ENCODE measurements at places on chromosomes 3 and 15. TPM values are rescaled to one million over a fixed set of nuclear protein-coding genes. Genes with fewer than 3 reads are reported as not detected.
A peak's percentile ranks its signal among the peaks of the same experiment; 100 is the strongest.

FSTL1 gene
- total RNA-seq = 194 TPM

KLHL40 gene
- not detected for total RNA-seq

EFCC1 gene
- total RNA-seq = not detected

SLC35A5 gene
- total RNA-seq = 49.1 TPM

MESP1 gene
- total RNA-seq = 0.17 TPM

PLCH1 gene
- not detected for total RNA-seq

PAQR9 gene
- total RNA-seq = not detected

SEMA3F gene
- total RNA-seq = 0.17 TPM

GRCh38 chr3:101879623-101880284 lies 30.4 kb downstream of the NFKBIZ start:
- no peak for DNase-seq

DNA sequence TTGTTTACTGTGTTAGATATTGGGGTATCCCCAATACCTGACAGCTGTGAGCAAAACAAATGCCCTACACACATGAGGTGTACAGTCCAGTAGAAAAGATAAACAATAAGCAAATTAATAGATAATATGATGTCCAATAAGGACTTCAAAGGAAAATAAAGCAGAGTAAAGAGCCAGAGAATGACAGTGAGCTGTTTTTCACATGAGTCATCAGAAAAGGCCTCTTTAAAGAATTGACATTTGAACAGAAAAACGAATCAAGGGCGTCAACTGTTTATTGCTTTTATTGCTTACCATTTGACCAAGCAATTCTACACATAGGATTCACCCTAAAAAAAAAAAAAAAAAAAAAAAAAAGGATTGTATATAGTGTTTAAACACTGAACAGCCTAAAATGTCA lies 96.6 kb upstream of the FLNB start:
- peak; percentile 46 for DNase-seq

GRCh38 chr3:10473581-10474274 lies 31.7 kb downstream of the ATP2B2 start:
- DNase-seq = no peak

DNA sequence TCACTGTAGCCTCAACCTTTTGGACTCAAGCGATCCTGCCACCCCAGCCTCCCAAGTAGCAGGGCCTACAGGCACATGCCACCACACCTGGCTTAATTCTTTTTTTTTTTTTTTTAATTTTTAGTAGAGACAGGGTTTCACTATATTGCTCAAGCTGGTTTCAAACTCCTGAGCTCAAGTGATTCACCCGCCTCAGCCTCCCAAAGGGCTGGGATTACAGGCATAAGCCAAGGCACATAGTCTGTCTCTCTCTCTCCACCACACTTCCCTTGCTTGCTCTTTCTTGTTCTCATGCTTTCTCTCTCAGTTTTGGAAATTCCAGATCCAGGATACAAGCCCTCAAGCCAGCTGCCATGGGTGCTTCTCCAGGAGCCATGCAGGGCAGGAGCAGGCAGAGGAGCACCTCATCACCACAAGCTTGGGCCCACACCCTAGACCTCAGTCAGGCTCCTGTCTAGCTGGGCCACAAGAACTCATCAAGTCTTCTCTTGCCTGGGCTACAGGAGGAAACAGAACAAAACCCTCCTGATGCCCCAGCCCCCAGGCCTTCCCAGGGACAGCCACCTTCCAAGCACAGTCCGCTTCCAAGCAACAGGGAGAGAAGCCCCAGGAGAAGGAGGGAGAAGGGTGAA lies 145.3 kb upstream of the LPP start:
- no peak for DNase-seq

DNA sequence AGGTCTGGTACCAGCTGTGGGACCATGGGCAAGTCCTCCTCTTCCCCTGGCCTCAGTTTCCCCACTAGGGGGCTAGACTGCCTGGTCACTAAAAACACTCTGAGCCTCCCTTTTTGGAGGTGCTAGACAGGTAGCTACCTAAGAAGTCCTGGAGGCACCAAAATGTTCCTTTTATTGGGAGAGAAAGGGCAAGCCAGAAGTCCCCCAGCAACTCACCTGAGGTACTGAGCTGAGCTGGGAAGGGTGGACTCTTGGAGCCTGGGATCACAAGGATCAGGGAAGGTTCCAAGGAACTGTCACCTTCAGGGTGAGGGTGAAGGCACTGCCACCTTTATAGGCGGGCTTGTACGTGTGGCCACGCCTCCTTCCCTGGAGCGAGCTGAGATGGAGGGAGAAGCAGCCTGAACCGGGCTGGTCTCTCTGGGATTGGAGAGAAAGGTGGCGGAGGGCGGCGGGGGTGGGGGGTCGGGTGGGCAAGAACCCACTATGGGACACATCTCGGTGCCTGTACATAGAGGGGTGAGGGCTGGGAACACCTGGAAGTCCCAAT lies at the start of gene CYP1A1:
Gene CYP1A1, minus strand, starts transcription at position 304 of the 550 bp plus-strand sequence. CDS start 2,431 bp downstream, outside the sequence.
- DNase-seq = no peak

DNA sequence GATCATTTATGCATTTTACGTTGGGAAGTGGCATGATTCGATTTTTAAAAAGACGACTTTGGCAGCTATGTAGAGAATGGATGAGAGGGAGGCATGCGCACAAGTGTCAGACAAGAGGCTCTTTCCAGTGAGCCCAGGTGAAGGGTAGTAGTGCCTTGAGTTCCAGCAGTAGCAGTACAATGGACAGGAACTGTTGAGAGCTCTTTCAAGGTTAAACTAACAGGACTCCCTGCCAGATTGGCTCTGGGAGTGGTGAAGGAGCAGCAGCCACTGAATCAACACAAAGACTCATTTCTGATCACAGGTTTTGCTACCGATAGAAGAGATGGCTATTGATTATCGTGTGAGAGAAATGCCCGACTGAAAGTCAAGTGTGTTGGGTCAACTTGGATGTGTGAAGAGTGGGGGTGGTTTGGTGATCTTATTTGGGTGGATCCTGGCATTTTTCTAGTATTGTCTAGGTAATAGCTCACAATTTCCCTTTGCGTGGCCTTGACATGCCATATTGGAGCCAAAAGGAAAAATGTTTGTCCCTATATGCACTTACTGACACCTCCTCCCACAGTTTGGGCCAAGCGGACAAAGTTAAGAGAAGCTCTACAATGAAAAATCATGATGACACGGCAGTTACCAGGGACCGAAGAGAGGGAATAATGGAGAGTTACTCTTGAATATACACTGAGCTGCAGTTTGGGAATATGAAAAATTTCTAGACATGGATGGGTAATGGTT lies 81.6 kb upstream of the MDFIC2 start:
- no peak for DNase-seq

DNA sequence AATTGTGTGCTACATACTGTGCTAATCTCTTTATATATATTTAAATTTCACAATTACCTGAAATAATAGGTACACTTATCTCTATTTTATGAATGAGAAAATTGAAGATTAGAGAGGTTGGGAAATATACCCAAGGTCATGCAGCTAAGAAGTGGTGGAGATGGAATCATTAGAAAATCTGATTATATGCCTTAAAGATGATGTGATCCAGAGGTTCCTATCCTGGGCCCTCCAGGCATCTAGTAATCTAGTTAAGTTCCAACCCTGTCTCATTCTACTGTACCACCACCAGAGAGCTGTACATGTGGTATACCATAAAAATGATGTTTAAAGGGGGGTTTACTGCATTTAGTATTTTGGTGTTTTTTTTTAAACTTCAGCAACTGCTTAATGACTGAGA lies 40.7 kb downstream of the SYN2 start:
- DNase-seq = no peak

- no peak for DNase-seq
These were observed 431.3 kb downstream of the FOXP1 start for GRCh38 chr3:71152039-71152891.

DNA sequence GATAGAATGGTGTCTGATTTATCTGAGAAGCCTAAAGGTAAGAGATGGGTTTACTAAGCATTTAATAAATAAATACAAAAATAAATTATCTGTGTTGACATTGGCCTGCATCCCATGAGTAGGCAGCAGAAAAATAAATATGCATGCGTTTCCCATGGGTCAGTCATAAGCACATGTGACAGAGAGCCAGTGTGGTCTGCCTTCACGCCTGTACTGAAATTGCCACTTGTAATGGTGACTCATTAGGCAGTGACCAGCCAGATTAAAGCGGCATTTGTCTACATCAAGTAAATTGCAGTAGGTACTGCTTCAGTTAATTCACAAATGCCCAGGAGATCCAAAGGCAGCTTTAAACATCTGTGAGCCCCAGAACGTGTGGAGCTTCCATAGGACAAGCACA lies 399.6 kb downstream of the NAALADL2 start:
- peak; percentile 85 for DNase-seq

GRCh38 chr15:74901612-74902063 lies 5.0 kb downstream of the FAM219B start:
- DNase-seq = peak; percentile 50

GRCh38 chr3:153245661-153246060 lies 83.6 kb downstream of the RAP2B start:
- peak; percentile 56 for DNase-seq

DNA sequence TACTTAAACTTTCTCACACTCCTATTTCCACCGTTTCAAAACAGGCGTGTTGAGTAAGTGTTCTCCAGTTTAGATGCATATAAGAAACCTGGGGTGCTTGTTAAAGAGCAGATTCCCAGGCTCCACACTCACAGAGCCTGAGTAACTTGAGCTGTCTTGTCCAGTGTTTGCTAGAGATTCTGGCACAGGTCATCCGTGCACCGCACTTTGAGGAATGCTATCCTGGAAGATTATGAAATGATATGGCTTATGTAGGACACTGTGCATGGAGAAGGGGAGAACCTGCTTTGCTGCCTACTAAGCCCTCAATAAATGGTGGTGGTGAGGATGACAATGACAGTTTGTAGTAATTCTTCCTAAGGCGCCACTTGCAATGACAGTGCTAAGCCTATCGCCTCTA lies 273.7 kb downstream of the PDZRN3 start:
- DNase-seq = no peak

GRCh38 chr15:78923480-78924360 lies 21.1 kb downstream of the CTSH start:
- no peak for DNase-seq

GRCh38 chr3:19256313-19256712 lies 108.0 kb downstream of the KCNH8 start:
- DNase-seq = no peak

- DNase-seq = peak; percentile 36
These were observed 188.3 kb upstream of the EOMES start for GRCh38 chr3:27910456-27910855.

DNA sequence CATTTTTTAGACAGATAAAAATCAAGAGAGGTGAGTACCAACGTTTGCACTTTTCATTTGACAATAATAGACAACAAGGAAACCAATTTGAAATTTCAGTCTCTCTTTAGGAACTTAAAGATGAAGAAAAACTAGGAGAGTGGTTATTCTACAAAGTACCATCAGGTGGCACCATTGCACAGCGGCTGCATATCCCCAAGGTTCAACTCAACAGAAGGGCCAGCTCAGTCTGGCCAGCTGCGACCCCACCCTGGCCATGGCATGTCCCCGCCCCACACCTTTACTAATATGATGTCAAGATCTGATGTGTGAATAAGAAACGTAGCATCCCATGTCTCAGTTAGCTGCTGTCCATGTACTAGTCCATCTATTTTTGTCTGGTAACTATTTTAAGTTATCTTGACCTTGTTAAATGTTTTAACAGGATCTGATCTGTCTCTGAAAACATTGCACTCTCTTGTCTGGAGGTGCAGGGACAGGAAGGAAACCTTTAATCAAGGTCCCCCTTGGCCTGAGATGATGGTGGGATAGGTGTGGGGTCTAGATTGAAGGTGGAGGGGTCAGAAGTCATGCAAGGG lies 35.5 kb upstream of the CGNL1 start:
- peak; percentile 49 for DNase-seq

DNA sequence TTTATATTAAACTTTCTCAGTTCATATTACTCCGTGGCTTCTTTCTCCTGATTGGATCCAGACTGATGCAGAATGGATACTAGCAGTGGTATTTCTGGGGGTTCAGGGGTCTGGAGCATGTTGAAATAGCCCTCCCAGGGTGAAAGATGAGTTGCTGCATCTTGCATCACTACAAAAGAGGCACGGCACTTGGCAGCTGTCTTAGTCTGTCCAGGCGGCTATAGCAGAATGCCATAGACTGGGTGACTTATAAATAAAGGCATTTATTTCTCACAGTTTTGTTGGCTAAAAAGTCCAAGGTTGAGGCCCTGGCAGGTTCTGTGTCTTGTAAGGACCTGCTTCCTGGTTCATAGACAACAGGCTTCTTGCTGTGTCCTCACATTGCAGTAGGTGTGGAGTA lies 660 bp upstream of the BCL2L10 start:
- peak; percentile 82 for DNase-seq

- DNase-seq = peak; percentile 57
These were observed 296.3 kb downstream of the UACA start for GRCh38 chr15:70466895-70467529.

- DNase-seq = no peak
These were observed 12.5 kb downstream of the MAP6D1 start for GRCh38 chr3:183812761-183813445.

- DNase-seq = no peak
These were observed 98.4 kb downstream of the IGF2BP2 start for GRCh38 chr3:185726254-185726967.

- DNase-seq = no peak
These were observed 49.1 kb downstream of the TRANK1 start for GRCh38 chr3:36895496-36896409.

GRCh38 chr3:151305060-151305774 lies 11.4 kb downstream of the GPR87 start:
- peak; percentile 85 for DNase-seq

- DNase-seq = no peak
These were observed 228.1 kb upstream of the RORA start for GRCh38 chr15:61457050-61457733.

DNA sequence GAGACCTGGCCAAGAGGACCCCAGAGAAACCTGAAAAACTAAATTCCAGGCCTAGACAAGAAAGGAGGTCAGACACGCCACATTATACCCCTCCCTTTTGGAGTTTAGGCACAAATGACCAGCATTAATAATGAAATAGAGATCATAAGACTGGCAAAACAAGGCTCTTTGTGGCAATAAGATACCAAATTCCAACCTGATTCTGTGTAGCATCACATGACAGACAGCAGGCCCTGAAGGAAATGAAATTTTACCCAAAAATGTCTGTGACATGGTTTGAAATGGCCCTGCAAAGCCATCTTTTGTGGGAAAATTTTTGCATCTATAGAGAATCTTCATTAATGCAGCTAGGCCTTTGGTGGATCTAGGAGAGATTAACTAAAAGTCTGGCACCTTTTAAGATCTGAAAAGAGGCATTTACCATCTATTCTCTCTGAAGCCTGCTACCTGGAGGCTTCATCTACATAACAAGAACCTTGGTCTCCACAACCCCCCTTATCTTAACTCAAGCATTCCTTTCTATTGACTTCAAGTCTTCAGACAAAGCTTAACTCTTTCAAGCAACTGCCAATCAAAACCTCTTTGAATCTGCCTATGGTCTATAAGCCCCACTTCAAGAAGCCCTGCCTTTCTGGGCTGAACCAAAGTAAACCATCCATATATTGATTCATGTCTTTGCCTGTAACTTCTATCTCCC lies 8.0 kb downstream of the FAM174B start:
- no peak for DNase-seq

GRCh38 chr3:42115946-42116345 lies 24.8 kb downstream of the TRAK1 start:
- DNase-seq = no peak
